NCI-H1417 (cell line): ENCODE measurements at places on chromosomes 16 and 17.
A peak's percentile ranks its signal among the peaks of the same experiment; 100 is the strongest.

DNA sequence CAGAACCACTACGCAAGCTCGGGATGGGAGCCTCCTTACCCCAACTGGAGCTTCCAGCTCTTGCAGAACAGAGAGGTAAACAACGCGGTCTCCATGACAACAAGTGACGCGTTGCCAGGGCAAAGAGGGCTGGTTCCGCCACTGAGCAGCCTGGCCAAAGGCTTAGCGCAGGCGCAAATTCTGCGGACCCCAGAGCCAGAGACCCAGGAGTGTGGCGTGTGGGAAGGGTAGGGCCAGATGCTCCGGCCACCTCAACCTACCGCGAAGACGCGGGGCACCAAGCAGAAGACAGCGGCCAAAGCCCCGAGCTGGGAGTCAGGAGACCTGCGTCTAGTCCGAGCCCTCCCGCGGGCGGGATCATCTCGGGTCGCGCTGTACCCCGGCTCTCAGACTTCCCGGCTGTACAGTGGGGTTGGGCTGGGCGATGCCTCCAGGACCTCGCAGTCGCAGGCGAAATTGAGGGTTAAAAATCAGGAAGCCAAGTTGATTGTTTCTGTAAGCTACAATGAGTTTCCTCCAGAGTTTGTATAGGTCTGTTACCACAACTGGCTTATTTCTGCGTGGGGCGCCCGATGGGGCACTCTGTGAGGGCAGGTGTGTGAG lies at the start of gene TEKT1:
Gene TEKT1 (minus strand): TSS at position 69 of the 603 bp plus-strand sequence. CDS start 1,353 bp downstream, outside the sequence.
- peak; percentile 1 for DNase-seq

DNA sequence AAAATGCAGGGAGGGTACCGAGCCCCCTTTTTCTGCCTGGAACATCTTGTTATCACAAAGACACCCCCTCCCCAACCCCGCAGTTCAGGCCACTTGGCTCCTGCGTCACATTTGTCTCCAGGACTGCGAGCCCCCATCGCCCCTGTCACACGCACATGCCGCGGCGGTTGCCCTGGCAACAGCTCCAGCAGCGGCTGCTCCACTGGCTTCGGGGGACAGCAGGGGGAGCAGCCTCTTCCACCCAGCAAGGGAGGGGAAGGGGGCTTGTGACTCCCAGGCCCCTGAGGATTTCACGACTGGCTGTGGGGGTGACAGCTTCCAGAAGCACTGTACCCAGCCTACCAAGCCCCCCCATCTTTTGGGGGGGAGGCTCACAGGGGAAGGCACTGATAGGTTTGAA lies 2.6 kb downstream of the BAIAP3 start:
- DNase-seq: peak; percentile 59

DNA sequence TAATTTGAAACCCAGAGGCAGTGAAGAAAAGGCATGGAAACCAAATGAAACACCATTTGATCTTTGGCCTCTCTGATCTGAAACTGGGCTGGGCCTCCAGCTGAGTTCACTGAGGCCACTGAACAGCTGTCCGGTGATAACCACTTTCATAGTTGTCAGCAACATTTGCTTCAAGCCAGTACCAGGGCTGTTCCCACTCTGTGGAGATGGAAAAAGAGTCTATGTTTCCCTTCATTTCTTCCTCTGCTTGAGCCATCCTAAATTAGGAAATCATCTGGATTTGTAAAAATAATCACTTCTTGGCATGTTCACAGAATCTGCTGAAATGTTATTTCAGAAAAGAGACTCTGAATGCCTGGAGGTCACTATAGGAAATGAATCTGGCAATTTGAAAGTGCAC lies 119.3 kb downstream of the STX8 start:
- no peak for DNase-seq

- DNase-seq: no peak
Measured at GRCh38 chr16:87832741-87833502, 36.4 kb downstream of the SLC7A5 start.

DNA sequence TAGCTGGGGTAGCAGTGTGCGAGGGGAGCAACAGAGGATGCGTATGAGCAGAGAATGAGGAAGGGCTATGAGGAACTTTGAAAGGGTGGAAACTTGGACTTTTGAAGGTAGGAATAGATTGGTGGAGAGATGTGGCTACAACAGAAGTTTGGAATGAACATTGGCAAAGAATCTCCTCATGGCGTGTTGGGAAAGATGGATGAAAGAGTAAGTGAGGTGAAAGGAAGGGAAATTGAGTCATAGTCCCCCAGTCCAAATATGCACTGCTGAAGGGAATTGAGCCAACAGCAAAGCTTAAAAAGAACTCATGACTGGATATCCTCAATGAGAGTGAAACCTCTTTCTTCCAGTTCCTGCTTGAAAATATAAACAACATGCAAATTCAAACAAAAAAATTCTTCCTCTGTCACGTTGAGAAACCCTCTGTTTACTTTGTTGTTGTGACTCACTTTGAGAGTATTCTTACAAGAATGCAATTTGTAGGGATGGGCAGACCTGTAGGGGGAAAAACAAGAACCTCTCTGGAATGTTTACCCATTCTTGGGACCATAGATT lies 313.2 kb upstream of the KCNJ16 start:
- no peak for DNase-seq

DNA sequence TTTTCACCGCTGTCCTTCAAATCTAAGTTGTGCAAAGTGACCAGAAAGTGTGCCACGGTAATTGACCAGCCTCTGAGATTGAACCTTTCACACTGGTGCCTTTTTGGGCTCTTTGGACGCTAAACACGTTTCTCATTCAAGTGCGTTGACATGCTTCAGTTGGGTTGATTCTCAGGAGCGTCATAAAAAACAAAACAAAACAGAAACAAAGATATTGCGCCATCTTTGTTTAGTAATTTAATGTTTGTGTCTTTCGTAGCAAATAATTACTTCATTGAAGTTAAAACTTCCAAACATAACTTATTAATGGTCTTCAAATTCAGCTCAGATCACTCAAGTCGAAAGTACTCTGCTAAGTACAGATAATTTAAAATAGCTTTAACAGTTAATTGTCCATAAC lies 80.2 kb downstream of the OR1D5 start:
- no peak for DNase-seq

GRCh38 chr16:30874244-30874820 lies 19.5 kb downstream of the BCL7C start:
- no peak for DNase-seq

GRCh38 chr16:4454623-4455022 lies 19.8 kb downstream of the NMRAL1 start:
- no peak for DNase-seq

- no peak for DNase-seq
Measured at GRCh38 chr17:75074532-75074931, 13.2 kb upstream of the SLC16A5 start.

DNA sequence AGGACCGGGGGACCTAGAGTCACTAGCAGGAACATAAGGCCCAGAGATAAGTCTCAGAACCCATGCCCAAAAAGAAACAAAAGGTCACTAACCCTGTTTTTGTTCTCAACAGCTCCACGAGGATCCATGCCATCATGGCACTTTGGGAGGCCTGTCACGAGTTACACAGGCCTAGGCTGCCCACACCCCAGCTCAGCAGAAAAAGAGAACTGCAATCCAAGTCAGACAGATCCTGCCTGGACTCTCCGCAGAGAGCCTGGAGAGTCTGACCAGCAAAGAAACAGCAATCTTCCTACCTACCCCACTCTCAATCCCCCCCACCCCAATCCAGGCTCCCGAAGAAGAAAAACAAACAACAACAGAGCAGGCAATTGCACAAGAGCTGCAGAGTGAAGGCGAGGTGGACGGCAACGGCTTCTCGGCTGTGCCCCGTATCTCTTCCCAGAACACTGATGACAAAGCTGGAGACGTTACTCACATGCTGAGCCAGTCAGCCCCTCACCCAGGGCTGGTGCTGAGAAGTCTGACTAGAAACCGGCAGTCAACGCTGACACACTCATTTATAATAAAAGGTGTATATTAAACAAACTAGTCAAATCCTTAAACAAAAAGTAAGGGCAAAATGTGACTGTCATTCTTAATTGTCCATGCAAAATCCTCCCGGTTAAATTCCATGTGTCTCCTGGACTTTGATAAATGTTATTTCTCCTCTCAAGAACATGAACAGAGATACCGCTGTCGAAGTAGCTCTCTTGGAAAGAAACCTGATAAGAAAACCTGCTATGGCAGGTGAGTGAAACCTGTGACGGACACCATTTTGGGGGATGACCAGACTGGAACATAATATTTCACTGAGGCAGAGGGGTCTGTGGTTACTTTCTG lies 89.3 kb downstream of the SMG6 start:
- no peak for DNase-seq

DNA sequence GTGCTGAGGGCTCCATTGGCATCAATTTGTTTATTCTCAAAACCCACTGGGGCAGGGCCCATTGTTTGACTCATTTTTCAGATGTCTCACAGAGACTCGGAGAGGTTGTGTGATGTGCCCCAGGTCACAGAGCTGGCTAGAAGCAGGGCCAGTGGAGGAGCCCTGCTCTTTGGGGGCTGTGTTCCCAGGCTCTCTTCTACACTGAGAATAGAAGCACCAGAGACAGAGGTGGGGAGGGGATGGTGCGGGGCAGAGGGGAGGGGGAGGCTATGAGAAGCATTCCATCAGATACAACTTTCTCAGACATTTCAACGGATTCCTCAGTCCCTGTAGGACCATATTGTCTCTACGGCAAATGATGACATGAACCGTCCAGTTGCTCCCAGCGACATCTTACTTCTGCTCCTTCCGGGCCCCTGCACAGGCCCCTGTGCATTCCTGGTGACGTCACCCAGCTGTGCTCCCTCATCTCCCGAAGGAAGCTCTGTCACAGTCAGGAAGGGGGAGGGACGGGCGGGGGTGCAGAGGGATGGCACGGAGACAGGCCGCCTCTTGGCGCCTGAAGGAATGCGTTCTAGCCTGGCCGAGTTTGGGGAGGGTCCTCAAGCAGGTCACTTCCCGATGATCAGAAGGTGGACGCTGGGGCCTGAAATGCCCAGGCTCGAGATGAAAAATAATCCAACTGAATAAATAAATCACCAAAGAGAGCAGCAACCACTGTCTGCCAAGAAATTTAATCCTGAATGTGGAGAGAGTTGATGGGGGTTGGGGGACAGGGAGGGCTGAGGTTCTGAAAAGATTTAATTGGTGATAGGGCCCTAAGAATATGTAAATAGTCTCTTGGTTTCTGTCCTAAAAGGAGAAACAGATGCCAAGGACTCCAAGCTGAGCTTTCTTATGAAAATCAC lies 114.1 kb downstream of the NOG start:
- no peak for DNase-seq

DNA sequence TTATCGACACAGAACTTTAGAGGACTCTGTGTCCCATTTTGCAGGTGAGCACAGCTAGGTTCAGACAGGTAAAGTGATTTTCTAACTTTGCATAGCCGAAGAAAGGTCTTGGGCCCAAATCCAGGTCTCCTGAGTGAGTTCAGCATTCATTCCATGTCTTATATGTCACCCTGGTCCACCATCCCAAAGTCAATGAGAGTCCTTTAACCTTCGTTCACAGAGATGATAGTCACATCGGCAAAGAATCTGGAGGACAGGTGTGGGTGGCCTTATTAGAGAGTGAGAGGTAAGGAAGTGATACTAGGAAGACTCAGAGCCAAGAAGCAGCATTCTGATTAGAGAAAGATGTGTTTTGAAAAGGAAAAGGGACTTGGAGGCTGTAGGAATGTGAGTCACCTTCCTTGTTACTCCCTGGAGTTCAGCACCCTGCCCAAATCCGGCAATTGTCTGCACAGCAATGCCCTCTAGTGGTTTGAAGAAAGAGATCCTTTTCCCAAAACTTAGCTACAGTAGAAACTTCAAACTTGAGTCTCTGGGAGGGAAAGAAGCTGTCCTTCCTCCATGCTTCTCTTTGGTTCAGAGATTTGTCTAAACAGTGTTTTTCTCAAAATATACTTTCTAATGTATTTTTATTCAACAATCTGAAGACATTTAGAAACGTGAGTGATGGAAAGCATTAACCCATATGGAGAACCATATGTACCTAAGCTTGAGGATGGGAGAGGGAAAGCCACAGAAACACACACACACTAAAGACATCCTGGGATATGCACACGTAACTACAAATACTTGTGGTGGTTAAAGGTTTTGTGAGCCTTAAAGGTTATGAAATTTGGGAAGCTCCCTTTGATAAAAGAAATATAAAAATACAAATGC lies 96.4 kb upstream of the SHISA6 start:
- no peak for DNase-seq
